ENCODE measurements at places on chromosomes 7 and 10.

- DNase-seq, result no peak
Observed at GRCh38 chr7:77753173-77753572, 45.1 kb downstream of the TMEM60 start.

GRCh38 chr7:106170651-106171050, 58.5 kb upstream of the SYPL1 start:
- DNase-seq, result no peak

DNA sequence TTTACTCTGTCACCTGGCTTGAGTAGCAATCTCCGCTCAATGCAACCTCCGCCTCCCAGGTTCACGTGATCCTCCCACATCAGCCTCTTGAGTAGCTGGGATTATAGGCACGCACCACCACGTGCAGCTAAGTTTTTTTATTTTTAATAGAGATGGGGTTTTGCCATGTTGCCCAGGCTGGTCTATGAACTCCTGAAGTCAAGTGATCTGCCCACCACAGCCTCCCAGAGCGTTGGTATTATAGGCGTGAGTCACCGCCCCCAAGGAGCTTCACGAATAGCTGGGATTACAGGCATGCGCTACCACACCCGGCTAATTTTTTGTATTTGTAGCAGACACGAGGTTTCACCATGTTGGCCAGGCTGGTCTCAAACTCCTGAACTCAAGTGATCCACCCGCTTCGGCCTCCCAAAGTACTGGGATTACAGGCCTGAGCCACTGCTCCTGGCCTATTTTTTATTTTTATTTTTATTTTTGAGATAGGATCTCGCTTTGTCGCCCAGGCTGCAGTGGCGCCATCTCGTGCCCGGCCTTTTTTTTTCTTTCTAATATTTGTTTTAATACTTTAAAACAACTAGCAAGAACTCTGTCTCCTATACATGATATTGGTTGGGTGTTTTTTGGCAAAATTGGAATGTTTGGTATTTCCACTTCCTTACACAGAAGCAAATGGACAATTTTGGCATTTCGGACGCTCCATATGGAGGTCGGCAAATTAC, 1.1 kb downstream of the EFCAB10 start:
- DNase-seq, result no peak

DNA sequence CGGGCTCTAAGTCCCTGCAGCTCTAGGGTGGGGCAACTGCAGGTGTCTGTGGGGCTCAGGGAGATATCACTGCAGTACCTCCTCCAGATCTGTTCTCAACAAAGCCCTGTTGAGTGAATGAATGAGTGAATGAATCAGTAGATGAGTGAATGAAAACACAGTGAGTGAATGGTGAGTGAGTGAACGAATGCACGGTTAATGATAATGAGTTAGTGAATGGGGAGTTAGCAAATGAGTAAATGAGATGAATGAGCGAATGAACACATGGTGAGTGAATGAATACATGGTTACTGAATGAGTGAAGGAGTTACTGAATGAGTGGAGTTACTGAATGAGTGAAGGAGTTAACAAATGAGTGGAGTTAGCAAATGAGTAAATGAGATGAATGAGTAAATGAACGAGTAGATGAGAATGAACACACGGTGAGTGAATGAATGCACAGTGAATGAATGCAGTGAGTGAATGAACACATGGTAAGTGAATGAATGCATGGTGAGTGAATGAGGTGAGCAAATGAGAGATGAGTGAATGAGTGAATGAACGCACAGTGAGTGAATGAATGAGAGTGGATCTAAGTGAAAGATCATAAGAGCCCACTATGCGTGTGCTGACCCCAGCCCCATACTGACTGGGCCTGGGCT, 34.3 kb downstream of the STK32C start:
- DNase-seq, result no peak

DNA sequence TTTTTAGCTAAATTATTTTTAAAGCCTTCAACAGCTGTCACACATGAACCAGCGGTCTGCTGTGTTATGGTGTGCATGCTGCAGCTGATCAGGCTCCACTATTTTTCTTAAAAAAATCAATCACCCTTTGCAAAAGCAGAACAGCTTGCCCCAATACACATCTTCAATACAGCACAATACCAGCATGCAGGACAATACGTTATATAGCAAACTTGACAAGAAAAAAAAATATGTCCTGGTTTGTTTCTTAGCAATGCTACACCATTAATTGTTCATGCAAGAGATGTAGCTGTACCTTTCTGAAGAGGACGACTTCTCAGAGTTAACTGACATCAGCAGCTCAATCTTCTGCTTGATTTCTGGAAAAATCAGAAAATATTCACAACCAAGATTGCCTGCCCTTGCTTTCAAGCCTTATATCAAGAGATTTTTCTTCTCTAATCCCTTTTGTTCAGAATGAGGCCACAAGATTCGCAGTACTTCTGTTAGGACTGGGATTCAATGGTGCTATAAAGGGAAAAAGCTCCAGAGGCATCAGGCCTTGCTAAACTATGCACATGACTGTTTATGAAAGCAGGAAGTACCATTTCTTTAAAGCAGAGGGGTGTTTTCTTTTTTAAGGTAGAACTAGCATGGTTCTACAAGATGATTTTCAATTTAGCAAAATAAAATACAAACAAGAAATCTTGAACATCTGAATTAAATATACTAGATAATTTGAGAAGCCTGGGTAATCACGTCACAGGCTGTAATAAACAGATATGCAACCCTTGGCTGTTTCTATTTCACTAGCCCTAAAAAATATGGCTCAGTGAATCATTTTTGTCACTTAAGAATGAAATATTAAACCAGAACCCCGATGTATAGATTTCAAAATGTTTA, 120.0 kb downstream of the SRPK2 start:
- DNase-seq, result no peak

- no peak for DNase-seq
Observed at GRCh38 chr7:100430493-100431285, 1.1 kb downstream of the MEPCE start.

- no peak for DNase-seq
Observed at GRCh38 chr10:73922007-73922863, 11.3 kb downstream of the PLAU start.

DNA sequence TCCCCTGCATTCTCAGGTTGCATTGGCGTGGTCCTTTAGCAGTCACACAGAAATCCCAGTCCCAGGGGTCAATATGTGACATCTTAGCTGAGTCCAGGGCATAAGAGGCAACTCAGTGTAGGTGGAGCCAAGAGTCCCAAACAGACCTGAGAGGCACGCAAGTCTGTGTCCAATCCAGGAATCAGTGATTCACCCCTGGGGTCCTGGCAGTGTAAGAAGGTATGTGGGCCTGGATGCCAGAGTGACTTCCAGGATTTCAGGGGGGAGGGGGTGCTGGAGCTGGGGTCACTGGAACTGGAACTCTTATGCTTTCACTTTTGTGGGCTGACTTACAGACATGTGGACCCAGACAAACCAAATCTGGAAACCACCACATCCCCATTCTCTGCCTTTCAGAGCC, 26.8 kb downstream of the FRMPD2 start:
- no peak for DNase-seq

DNA sequence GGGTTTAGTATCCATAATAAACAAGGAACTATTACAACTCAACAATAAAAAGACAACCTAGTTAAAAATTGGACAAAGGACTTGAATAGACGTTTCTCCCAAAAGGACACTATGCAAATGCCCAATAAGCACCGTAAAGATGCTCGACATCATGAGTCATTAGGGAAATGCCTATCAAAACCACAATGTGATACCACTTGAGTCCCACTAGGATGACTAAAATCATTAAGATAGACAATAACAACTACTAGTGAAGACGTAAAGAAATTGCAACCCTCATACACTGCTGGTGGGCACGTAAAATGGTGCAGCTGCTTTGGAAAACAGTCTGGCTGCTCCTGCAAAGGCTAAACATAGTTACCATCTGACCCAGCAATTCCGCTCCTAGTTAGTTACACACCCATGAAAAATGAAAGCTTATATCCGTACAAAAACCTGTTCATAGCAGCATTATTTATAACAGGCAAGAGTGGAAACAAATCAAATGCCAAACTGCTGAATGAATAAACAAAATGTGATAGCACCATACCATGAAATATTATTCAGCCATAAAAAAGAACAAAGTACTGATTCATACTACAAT, 17.3 kb downstream of the CCDC3 start:
- DNase-seq, result no peak

DNA sequence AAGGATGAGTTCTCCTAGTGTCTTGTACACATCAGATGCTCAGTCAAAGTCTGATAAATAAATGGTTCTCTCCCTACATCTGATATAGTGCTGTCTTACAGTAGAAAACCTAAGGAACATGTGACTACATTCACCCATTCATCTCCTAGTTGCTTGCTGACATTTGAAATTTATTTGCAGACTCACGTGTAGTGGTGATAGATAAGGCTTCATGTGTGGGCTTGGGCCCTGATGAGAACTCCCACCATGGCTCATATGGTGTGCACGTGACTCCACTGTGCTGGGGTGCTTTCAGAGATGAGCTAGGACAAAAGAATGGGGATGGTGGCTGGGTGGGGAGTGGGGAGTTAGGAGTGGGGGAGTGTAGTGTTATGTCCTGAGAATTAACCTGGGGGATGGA, 287.3 kb downstream of the RPS24 start:
- DNase-seq, result no peak

DNA sequence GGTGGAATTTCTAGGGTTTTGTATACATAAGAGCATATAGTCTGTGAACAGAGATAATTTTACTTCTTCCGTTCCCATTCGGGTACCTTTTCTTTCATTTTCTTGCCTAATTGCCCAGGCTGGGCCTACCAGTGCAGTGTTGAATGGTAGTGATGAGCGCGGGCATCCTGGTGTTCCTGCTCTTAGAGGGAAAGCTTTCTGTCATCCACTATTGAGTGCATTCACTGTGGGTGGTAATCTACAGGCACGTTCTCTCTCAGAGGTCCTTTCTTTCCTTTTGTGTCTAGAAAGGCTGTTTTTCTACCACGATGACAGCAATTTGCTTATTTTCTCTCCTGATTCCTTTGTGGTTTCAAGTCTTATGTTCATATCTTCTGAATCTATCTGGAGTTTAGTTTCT, 65.0 kb downstream of the INPP5A start:
- DNase-seq, result no peak

- no peak for DNase-seq
Observed at GRCh38 chr7:93262535-93262934, 30.4 kb downstream of the VPS50 start.

DNA sequence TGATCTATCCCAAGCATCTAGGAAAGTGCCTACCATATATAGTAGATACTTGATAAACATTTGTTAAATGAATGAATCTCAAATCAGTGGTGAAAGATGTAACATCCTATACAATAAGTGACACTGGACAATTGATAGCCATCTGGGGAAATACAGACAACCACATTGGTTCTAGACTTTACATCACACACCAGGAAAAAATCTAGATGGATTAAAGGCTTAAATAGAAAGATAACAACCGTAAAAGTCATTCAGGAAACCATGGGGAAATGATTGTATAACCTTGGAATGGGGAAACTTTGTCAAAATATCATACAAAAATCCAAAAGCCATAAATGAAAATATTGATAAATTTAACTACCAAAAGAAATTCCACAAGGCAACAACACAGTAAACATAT, 7.0 kb upstream of the GARIN1A start:
- DNase-seq, result no peak

DNA sequence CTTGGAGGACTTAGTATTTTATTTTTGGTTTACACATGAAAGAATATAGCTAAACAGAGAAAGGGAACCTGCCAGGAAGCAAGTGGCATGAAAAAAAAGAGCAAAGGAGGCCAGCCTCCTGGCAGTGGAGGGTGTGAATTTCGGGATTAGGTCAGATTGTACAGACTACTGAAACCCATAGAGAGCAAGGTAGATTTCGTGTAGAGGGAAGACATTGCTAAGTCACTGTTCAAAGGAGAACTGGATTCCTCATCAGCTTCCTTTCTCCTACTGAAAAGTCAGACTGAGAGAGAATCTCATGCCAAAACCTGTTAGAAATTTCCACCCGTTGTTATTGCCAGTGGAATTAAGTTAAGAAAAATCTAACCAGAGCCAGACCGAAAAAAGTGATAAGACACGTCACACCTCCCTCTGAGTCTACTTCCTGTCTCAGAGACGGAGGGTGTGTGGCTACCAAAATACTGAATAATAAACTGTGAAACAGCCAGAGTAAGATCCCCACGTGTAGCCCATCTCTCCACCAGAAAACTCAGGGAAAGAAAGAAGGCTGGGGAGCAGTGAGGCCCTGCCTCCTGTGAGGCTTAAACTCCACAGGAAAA, 118.8 kb downstream of the SKIDA1 start:
- no peak for DNase-seq

DNA sequence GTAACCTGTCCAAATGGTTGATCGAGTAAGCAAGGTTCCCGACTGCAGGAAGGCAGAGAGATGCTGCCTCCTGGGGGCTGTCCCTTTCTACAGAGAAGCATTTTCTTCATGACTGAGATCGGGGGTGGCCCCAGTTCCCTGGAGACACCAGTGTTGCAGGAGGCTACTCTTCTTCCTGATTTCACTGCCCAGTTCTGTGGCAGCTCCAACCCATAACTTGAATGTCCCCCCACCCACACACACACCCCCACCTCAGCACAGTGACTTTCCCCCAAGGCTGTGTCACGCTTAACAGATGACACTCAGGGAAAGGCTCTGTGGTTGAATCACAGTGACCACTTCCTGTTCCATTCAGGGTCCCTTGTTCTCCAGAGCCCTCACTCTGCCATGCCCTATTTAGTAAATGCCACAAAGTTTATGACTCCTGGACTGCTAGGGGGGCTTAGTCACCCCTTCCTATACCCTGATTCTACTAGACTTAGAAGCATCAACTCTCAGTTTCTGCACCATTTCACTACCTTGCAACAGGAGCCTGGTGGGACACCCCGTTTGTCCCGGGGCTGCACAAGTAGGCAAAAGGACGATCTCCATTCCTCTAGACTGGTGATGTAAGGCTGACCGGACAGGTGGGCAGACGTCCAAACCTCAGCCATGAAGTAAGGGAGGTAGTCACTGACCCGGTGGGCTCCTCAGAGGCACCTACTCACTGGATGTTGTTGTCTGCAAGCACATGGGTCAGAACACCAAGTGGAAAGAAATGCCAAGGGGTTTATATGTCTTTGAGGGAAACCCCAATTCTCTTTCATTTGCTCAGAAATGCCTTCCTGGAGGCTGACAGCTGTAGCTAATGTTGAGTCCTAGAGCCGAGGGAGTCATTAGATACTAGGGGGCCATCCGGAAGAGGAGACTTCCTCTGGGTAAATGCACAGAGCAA, 31.3 kb upstream of the SMC3 start:
- peak; percentile 30 for DNase-seq
